ENCODE measurements at places on chromosomes 11 and 22. TPM values are rescaled to one million over a fixed set of nuclear protein-coding genes. Genes with fewer than 3 reads are reported as not detected.

HDAC10 gene
- 13.6 TPM for total RNA-seq

KRTAP5-10 gene
- total RNA-seq, result not detected

NPAS4 gene
- total RNA-seq, result not detected

NRXN2 gene
- 0.71 TPM for total RNA-seq

TNNI2 gene
- not detected for total RNA-seq

LRRC74B gene
- not detected for total RNA-seq

SHANK3 gene
- 23.1 TPM for total RNA-seq

DNA sequence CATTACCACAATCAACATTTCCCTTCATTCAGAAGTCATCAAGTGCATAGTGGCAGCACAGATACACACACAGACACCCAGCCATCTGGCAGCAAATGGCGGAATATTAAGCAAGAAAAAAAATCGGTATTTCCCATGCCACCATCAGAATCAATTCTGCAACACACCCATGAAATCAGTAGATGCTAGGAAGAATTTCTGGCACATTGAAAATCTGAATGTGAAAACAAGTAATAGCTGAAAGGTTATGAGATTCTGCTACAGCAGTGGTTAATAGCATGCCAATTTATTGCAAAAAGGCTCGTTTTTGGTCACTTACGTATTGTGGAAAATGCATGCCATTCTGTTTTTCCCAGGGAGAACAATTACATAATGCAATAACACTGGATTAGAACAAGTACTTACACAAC is 91.1 kb downstream of the PICALM start:
- no peak for DNase-seq

DNA sequence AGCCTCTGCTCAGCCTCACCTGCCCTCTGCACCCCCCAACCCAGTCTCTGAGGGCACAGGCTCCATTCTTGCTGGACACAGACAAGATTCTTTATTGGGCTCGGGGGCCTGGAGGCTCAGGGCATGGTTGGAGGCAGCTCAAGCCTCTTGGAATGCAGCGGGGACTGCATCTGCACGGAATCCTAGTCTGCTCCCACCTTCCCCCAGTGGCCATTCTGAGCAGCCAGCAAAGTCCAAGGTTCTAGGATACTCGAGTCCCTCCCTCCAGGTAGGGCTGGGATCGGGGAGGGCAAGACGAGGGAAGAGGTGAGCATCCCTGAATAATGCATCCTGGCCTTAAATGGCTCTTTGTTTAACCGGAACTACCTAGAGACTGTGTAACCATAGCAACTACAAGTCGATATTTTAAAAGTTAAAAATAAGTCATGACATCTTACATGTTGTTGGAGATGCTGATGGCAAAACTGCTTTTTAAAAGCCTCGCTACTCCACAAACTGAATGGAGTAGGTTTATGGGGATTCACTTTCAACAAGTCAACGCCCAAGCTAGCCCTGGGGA is 10.7 kb upstream of the IGSF22 start:
- DNase-seq, result no peak

DNA sequence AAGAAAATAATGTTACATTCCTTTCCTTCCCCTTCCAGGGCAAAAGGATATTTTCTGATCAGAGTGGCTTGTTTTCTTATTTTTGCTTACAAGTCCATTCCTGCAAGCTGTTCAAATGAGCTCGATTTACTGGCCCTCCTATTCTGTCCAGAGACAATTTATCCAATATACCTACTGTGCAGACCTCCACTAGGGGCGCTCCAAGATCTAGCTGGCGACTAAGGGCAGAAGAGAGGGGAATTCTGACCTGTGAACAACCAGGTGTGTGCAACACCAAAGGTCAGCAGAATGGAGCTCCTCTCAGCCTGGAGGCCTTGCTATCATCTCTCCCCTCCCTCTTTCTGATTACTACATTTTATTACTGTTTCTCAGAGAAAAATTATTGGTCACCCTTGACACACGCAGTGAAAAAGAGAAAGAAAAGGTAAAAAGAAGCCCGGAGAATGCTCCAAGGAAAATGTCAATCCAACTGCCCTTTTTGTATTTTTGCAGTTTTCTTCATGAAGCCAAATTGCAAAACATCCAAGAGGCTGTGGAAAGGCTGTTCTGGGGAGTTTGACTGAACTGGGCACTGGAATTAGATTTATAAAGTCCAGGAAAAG is 3.2 kb downstream of the SEZ6L start:
- no peak for DNase-seq

DNA sequence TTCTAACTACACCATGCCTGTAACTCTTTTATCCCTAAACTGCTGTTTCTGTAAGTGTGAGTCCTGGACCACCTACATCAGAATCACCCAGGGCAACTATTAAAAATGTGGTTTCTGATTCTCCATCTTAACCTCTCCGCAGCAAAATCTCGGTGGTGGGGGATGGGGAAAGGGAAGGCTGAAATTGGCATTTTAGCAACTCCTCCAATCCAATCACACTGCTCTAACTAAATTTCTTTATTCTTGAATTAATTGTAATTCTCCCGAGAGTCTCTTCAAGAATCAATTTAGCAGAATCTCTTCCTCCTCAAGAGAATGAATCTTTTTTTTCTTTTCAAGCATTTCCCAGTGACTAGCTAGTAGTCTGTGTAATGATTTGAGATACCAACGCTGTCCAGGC is 36.2 kb downstream of the SEZ6L start:
- DNase-seq, result no peak

DNA sequence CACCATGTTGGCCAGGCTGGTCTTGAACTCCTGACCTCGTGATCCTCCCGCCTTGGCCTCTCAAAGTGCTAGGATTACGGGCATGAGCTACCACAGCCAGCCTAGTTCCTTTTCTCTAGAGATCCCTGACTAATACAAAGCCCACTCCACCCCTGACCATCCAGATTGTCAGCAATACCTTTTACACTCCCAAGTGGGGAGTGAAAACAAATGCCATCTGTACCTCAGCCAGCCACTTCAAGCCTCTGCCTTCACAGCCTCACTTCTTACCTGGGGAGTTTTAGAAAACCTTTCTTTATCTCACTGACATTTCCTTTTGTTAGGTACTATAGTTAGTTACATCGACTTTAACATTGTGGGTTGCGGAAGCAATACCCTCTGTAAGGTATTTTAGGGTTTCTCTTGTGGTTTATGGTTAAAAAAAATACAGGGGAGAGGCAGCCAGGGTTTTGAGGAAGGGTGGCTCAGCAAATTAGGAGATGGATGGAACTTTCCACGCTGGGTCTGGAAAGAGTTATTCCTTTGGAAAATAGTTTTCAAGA is 8.9 kb downstream of the TOM1 start:
- no peak for DNase-seq

- DNase-seq, result no peak
Observed at GRCh38 chr11:134654161-134654915, 242.3 kb upstream of the B3GAT1 start.

- DNase-seq, result no peak
Observed at GRCh38 chr11:6771926-6772893, at the start of gene OR2AG2. Gene OR2AG2 (minus strand): TSS chr11:6771976. CDS start chr11:6768957, 3,019 bp downstream.

GRCh38 chr22:19730655-19731360 is 7.5 kb downstream of the GP1BB start:
- peak; percentile 86 for DNase-seq

DNA sequence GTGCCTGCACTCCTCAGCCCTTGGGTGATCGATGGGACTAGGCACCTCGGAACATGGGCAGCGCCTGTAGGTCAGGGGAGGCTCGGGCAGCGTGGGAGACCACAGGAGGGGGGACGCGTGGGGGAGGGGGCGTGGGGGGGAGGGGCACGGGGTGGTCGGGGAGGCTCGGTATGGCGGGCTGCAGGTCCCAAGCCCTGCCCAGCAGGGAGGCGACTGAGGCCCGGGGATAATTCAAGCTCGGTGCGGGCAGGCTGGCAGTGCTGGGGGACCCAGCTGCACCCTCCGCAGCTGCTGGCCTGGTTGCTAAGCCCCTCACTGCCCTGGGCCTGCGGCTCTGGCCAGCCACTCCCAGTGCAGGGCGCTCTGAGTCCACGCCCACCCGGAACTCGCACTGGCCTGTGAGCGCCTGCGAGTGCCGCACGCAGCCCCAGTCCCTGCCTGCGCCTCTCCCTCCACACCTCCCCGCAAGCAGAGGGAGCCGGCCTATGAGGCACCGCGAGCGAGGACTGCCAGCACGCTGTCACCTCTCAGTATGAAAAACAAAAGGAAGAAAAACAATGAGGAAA is 1698.3 kb upstream of the RAG2 start:
- DNase-seq, result no peak

DNA sequence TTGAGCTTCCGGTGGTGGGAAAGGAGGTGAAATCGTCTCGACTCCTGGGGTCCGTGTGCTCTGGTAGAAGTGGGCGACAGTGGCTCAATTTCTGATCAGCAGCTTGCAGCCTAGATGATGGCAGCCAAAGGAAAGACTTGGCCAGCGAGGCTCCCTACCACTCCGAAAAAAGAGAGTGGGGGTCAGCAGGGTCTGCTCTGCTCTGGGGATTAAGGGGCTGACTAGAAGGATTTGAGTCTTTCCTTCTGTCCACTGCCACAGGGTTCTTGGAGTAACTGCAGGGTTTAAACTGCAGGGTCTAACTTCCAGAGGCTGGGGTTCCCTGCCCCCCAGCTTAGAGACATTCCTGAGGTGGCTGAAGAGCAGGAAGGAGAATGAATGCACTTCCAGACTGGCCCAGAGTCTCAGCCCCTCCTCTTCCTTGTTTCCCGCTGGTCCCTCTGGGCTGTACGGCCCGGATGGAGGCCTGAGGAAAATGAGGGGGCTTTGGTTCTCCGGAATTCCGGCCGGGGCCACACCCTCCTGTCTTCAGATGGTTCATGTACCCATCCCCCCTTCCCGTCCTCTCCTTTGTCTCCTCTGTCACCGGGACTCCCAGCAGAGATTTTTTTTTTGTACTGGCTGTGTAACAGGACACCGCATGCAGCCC is 907 bp downstream of the SERPINH1 start:
- DNase-seq, result no peak

- DNase-seq, result no peak
Observed at GRCh38 chr11:129578006-129578405, 202.4 kb downstream of the BARX2 start.

- DNase-seq, result no peak
Observed at GRCh38 chr11:114310095-114310494, 13.9 kb downstream of the NNMT start.

- DNase-seq, result no peak
Observed at GRCh38 chr11:108559904-108560303, 33.7 kb downstream of the EXPH5 start.

GRCh38 chr11:75924966-75925784 is 110.2 kb downstream of the UVRAG start:
- DNase-seq, result peak; percentile 24

DNA sequence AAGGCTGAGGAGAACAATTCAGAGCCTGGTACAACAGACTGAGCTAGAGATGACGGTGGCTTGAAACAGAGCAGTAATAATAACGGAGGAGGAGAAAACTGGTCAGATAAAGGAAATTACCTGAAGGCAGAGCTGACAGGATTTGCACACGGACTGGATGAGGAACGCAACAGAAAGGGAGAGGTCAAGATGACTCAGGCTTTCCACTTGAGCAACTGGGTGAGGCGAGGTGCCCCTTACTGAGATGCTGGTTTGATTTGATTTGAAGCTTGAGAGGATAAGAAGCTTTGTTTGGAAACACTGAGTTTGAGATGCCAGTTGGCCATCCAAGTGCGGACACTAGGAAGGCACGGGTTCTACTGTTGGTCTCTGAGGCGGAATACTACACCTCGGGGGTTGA is 35.4 kb upstream of the NRIP3 start:
- no peak for DNase-seq

DNA sequence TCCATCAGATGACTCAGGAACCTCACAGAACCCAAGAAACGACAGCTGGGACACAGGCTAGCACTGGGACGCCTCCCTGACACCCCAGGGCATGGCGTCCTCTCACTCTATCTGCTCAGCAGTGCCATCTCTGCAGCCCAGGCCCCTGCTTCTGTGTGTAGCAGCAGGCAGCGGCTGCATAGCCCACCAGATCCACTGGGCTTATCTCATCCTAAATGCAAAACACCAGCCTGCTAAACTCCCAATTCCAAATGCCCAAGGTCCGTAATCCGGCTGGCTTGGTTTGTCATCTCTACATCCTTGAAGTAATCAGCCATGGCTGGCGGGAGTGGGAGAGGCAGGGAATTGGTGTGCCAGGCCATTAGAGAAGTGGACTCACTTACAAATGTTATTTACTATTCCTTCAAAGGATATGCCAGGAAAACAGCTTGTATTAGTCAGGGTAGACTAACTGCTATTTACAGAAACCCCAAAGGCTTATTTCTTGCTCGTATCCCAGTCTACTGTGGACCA is 30.7 kb downstream of the SPATA19 start:
- no peak for DNase-seq

DNA sequence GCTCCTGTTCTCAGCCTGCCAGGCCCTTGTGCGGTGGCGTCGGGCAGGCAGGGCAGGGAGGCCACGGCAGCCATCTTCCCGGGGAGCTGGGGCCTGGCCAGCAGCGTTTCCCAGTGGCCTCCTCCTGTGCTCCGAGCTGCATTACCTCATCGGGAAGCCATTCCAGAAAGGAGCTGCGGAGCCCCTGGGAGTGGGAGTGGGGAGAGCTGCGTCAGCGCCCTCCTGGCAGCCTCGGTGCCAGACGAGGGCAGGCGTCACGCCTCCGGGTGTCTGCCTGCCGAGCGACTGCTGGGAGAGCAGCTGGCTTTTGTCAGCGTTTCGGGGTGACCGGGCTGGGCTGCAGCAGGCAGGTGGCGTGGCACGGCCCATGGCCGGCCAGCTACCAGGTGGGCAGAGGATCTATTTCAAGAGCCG is 30.9 kb upstream of the WNT7B start:
- DNase-seq, result peak; percentile 86

DNA sequence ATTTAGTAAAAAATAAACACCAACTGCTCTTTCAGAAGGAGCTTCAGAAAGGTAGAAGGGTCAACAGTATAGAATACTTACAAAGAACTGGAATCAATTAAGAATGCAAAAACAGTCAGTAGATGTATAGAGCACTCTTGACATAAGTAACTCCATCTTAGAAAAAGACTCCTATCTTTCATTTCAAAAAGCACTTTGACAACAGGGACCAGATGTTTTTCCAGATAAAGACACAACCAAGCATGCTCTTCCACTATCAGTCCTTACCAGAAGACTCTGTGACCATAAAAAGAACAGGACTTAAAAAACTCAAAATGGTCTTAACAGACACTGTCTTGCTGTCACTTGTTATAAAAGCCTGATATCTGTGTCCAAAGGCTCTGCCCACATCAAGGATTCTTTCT is 5.2 kb downstream of the SLC25A17 start:
- DNase-seq, result no peak

DNA sequence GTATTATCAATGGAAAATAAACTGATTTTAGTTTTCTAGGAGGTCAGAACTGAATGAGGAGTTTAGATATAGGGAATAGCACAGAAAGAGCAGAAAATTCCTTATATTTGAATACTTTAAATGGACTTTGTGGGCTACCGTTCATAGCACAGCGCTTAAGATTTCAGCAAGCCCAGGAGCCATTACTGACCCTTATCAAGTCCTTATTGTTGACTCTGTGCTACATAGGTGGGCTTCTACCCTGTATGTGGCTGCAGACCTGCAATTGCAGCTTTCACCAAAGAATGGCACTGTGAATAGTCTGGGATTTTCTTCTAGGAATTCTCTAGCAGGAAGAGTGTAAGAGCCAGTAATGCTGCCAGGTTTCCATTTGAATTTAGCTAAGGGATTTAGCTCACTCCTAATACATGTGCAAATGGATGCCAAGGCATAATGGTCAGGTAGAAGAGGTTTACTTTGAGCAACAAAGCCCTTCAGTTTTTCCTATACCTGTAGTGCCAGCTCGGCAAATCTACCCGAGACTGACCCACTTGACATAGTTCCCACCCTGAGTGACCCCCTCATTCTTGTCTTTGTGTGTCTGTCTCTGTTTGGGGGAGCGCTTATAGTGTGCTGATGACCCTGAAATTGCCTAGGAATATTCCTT is 42.5 kb upstream of the DLAT start:
- DNase-seq, result no peak

GRCh38 chr11:8793114-8793777 is 110.7 kb downstream of the RPL27A start:
- no peak for DNase-seq

Measured in left ventricle myocardium inferior (tissue), 1 donor.